Activated CD4-positive, alpha-beta T cell treated with anti-CD3 and anti-CD28 coated beads, Interleukin-2, amount 10 ng/mL, durations not matched to agents 24 days and 14 days (primary cell): ENCODE measurements at places on chromosomes 7 and 10. TPM values are rescaled to one million over a fixed set of nuclear protein-coding genes. Genes with fewer than 3 reads are reported as not detected.

DNA sequence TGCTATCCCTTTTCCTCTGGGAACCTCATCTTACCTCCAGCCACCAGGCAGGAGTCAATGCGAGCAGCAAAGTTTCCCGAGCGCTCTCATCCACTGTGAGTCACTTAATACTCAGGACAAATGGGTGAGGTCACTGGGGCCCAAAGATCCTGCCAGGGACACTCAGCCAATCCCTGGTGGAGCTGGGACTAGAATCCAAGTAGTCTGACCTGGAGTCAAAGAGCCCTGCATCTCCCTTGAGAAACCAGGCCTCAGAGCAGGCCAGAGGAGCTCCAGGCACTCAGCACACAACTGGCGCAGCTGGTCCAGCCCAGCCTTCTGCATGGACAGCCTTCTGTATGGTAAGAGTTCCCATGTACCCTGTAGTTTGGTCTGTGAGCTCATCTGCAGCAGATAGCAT is 142.3 kb downstream of the MAPK8 start:
- no peaks in the 10 kb centered on the region for H3K36me3 ChIP-seq
- H3K27ac ChIP-seq = no peak overlapping the region
- H3K4me3 ChIP-seq = no peak overlapping the region
- no peak for DNase-seq

- DNase-seq = no peak
- H3K27me3 ChIP-seq = peaks cover 7% of the 10 kb centered on the region
- H3K36me3 ChIP-seq = no peaks in the 10 kb centered on the region
- no peaks in the 10 kb centered on the region for H3K4me1 ChIP-seq
These were observed 20.5 kb upstream of the GNAI1 start for GRCh38 chr7:80114159-80114558.

DNA sequence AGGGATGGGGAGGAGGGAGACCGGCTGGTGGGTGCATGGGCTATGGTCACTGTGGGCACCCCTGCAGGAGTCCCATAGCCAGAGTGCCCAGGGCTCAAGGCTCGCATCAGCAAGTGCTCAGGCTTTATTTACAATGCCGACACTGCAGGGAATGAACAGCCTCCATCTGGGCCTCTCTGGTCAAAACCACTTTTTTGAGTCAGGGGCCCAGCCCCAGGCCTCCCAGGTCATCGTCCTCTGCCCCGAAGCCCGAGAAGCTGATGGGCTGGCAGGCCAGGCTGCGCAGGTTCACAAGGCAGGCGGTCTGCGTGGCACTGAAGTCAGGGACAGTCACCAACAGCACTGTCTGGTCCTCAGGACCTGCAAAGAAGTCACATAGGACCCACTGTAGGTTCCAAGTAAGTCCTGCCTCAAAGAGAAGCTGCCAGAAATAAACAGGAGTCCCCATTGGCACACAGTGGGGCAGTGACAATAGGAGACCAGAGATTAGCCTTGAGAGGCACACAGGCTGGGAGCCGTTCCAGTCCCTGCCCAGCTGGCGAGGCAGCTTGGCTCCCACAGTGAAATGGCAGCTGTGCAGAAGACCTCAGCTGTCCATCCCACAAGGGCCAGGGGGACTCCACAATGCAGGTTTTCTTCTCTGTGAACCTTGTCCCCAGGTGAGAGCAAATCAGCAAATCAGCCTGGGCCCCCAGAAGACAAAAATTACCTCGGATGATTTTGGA is 8.6 kb downstream of the POLD2 start:
- no peak overlapping the region for H3K4me3 ChIP-seq
- DNase-seq = no peak
- no peaks in the 10 kb centered on the region for H3K27me3 ChIP-seq
- peaks cover 41% of the 10 kb centered on the region for H3K36me3 ChIP-seq
- H3K27ac ChIP-seq = no peak overlapping the region
- H3K4me1 ChIP-seq = peaks cover 5% of the 10 kb centered on the region

GRCh38 chr7:93558705-93559614 is 15.6 kb downstream of the CALCR start:
- peaks cover 6% of the 10 kb centered on the region for H3K27me3 ChIP-seq
- no peak overlapping the region for H3K4me3 ChIP-seq
- no peak for DNase-seq
- no peak overlapping the region for H3K27ac ChIP-seq

The TUBB8 gene
- total RNA-seq = not detected in 2 replicates

The HPS1 gene
- 58.6 and 61.5 TPM in 2 replicates for total RNA-seq
